Activated CD4-positive, CD25-positive, alpha-beta regulatory T cell treated with anti-CD3 and anti-CD28 coated beads, Interleukin-2, amount 50 U/mL, for 24 hours (primary cell): ENCODE measurements at places on chromosomes 5 and 9.

DNA sequence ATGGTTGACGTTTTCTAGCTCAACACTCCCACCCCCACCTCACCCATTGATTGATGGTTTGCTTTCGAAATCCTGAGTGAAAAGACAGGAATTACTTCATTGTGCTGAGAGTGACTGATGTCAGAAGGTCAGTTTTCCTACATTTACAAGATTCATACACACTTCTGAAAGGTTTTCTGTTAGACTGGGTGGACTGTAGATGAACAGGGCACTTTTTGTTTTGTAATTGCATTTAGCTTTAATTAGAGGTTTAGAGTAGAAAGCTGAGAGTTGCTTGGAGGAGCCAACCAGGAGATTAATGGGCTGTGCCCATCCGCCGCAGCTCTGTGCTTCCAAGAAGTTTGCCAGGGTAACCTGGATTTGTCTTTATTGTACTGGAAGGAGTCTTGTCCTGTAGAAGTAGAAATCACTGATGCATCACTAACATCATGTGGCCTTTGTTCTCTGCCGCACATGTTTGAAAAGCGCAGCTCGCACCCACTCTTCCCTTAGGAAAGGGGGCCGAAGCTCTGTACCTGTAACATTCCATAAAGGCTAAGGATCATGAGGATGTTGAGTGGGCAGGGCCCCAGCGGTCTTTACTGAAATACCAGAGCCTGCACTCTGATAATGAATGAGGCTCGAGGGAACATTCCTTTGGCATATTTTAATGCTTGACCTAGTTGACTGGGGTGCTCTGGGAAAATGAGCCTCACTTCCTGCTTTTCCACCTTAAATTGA, 267.6 kb upstream of the DMRT1 start:
- ATAC-seq = no peak

DNA sequence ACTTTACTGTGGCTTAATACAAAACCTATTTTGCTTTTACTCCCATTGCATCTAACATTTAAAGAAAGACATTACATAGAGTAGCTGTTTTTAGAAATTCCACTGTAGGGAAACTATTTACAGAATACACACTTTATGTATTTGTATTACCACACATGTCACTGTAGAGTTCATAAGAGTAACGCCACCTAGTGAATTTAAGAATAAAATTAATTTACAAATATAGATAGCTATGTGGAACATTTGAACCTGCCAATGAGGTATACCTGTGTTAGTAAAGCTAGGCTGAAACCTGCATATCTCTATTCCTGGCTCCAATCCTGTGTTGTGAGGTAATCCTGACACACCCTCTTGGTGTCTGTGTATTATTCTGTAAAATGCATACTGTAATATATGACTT, 234.4 kb downstream of the MAST4 start:
- ATAC-seq = no peak

GRCh38 chr5:79888643-79889042, 102.4 kb downstream of the MTX3 start:
- ATAC-seq = no peak

DNA sequence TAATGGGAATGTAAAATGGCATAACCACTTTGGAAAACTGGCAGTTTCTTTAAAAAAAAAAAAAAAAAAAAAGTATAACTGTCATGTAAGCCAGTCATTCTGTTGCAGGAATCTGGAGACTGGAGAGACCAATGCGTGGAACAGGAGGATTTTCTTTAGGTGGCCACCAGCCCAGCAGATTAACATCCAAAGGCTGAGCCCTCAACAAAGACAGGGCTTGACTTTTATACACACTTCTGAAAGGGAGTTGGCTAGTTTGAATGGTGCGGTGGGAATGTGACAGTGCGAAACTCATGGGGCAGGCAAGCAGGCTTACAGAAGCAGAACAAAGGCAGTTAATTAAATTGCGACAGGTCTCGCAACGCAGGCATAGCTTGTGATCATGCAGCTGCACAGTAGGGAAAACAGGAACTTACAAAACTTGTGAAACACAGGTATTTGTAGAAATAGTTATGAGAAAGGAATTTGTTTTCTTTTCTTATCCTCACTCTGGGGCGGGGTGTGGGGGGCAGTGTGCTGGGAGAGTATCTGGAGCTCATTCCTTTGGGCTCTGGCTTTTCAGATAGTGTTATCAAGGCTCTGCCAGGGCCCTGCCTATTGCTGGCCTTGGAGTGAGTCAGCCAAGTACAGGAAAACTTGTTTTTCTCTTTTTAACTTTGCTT, 12.0 kb downstream of the UIMC1 start:
- no peak for ATAC-seq

DNA sequence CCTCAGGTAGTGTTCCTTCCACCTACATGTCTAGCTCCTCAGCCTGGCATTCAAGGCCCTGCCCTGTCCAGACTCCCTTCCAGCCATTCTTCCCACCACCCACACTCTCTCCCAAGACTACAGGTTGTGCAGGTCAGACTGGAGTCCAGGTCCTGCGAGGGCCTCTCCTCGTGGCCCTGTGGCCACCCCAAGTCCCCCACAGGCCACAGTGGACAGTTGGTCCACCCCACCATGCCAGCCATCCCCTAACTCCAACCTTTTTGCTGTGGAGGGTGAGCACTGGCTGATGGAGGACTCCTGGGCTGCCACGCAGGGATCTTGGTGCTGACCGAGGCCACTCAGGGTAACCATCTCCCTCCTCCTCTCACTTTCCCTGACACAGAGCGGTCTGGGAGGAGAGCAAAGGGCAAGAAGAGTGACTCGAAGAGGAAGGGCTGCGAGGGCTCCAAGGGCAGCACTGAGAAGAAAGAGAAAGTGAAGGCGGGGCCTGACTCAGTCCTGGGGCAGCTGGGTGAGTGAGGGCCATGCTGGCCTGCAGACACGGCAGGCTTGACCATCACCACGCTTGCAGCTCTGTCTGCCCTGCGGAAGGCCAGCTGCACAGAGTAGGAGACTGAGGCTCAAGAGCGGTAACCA, 51.0 kb downstream of the JADE2 start:
- no peak for ATAC-seq

- ATAC-seq = no peak
Observed at GRCh38 chr9:72005451-72005850, 55.0 kb downstream of the C9orf57 start.

DNA sequence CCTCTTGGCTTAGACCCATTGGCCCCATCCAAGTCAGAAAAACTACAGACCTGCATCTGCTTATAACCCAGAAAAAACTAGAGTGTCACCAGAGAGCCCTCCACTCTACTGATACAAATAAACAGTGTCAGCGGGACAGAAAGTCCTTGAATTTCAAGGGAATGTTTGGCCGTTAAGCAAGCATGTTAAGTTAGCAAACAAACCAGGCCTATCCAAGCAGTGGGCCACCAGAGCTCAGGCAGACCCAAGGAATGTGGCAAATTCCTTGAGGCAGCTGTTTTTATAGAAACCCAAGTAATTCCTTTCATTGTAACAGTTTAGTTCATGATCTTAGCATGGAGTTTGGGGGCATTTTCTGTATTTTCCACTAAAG, 70.9 kb downstream of the PRLR start:
- ATAC-seq = no peak

GRCh38 chr5:41408676-41409443, 101.5 kb downstream of the PLCXD3 start:
- ATAC-seq = no peak

DNA sequence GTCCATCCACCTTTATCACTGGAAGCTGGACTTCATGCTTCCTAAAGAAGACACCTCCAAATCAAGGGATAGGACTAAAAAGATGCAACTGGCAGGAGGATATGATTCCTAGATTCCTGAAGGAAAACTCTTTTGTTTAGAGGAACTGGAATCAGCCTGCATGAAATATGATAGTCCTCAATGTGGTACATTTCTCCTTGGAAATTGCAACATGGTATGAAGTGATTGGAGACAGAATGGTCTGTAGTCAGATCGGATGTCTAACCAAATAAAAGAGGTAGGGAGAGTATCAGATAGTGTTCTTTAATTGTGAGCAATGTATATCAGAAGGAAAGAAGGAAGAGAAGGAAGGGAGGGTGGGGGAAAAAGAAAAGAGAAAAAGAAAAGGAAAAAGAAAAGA, 116.1 kb upstream of the FSTL4 start:
- ATAC-seq = no peak

DNA sequence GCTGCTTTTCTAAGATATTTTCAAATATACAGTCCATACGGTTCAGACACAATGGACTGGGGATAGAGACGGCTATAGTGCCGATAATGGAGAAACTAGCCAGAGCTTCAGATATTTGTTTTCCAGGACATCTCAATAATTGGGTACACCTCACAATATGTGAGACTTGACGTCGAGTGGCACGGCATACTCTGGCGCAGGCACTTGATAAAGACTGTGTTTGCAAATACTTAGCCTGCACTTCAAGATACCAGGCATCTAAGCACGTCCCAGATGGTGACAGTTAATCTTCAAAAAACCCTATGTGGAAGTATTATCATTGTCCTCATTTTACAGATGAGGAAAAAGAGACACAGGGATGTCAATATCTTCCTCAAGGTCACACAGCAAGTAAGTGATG, 48.5 kb downstream of the SEMA5A start:
- no peak for ATAC-seq

DNA sequence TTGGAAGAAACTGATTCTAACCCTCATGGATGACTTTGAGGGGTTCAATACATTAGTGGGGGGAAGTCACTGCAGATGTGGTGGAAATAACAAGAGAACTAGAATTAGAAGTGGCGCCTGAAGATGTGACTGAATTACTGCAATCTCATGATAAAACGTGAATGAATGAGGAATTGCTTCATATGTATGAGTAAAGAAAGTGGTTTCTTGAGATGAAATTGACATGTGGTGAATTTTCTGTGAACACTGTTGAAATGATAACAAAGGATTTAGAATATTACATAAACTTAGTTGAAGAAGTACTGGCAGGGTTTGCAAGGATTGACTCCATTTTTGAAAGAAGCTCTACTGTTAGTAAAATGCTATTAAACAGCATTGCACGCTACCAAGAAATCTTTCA, 113.0 kb downstream of the UGCG start:
- no peak for ATAC-seq

- no peak for ATAC-seq
Observed at GRCh38 chr5:76525956-76526355, 97.2 kb downstream of the F2RL2 start.

- ATAC-seq = no peak
Observed at GRCh38 chr5:57368010-57368409, 114.6 kb downstream of the ACTBL2 start.

DNA sequence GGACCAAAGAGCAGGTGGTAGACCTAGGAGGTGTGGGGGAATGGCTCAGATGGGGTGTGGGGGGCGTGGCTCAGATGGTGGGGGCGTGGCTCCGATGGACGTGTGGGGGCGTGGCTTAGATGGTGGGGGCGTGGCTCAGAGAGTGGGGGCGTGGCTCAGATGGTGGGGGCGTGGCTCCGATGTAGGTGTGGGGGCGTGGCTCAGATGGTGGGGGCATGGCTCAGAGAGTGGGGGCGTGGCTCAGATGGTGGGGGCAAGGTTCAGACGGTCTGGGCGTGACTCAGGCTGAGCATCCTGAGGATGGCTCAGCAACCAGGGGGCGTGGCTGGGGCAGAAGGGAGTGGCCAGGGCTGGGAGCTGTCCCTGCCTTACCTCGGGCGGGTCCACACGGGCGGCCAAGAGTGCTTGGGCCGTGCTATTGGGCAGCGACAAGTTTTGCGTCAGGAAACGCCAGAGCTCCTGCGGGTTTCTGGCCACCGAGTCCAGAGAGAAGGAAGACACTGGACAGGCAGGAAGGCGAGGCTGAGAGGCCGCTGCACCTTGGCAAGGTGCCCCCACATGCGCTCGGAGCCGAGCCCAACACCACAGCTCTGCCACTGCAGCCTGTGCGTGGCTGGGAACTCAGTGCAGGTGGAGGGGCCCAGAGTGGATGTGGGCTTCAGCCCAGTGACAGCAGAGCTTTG, 5.9 kb downstream of the ABCA2 start:
- peak; percentile 76 for ATAC-seq

- ATAC-seq = no peak
Observed at GRCh38 chr9:76090909-76091308, 200.4 kb downstream of the PCSK5 start.

GRCh38 chr5:13567819-13568218, 376.7 kb downstream of the DNAH5 start:
- ATAC-seq = no peak

- ATAC-seq = no peak
Observed at GRCh38 chr5:60332244-60333004, 367.5 kb downstream of the DEPDC1B start.

DNA sequence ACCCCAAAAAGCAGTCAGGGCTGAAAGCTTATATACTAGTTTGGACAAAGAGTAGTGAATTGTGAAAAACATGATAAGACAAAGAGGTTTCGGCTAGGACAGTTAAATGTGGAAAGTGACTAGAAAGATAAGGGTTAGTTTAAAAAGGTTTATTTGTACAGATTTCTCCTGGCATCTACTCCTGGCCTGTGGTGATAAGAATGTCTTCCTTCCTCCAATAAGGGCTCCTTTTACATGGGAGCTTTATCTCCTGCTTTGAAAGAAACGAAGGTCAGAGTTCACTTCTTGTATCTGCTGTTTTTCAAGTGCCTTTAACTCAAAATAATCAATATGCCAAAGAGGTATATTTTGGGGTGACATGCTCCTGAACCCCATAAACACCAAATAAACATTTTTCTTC, 776.1 kb upstream of the COX7C start:
- no peak for ATAC-seq

GRCh38 chr5:172723508-172723907, 47.5 kb downstream of the DUSP1 start:
- ATAC-seq = no peak

GRCh38 chr9:136407911-136408310, 2.5 kb downstream of the ENTR1 start:
- no peak for ATAC-seq

DNA sequence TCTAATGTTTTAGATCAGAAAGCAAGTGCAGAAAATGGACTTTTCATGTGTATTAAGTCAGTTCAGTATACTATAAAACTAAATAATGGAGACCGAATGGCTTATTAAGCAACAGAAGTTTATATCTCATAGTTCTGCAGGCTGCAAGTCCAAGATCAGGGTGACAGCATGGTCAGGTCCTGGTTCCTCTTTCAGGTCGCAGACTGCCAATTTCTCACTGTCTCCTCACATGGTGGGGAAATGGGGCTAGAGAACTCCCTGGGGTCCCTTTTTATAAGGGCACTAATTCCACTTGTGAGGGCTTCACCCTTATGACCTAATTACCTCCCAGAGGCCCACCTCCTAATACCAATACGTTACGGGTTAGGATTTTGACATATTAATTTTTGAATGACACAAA, 48.7 kb downstream of the RICTOR start:
- no peak for ATAC-seq

DNA sequence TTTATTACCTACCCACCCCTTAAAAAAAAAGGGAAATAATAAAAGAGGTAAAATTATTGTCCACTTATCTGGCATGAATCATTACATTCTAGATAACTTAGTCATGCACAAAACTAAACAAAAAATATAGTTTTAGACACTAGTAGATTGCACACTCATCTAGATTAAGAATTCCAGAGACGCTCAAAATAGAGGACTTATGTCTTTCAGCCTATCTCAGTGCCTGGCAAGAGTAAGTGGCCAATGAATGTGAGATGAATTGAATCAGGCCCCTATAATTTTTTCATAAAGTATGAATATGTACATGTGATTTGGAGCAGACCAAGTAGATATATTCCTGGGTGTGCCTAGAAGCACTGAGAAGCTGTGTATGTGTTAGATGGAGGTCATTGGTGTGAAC, 2.0 kb upstream of the RXFP3 start:
- ATAC-seq = no peak

GRCh38 chr9:116174347-116174746, 20.8 kb downstream of the PAPPA start:
- no peak for ATAC-seq
